ENCODE measurements at places on chromosomes 6 and 20.

DNA sequence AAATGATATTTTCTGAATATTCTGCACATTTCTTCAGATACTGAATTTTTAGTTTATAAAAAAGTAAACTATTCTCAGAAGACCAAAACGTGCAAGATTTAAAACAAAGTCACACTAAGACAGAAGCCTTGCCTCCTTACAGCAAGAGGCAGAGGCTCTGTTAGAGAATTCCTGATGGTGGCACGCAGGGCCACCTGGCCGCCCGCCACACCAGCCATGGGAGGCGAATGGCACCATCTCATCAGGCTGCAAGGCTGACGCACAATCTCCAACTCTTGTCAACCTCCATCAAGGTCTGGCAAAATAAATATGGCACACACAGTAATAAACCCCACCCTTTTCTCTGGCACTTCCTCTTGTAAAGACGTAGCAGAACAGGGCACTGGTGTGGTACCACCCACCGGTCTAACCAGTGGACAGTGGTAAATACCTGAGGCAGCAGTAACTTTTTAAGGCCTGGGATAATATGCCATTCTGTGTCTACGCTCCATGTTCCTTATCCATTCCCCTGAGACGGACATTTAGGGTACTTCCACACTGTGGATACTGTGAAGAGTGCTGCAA, 111.4 kb downstream of the WDR27 start:
- DNase-seq = no peak

DNA sequence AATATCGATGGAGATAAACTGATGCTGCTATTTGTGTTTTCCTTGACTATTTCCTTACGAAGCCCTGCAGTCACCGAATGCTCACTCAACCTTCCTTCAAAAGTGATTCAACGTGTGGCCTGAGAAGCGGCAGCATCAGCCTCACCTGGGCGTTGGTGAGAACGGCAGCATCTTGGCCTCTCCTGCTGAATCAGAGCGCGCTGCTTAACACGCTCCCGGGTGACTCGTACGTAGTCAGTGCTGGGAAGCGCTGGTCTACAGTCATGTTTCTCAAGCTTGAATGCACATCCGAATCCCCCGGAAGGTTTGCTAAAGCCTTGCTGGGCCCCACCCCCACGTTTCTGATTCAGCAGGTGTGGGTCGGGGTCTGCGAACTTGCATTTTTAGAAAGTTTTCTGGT, 214.1 kb upstream of the RREB1 start:
- DNase-seq = no peak

DNA sequence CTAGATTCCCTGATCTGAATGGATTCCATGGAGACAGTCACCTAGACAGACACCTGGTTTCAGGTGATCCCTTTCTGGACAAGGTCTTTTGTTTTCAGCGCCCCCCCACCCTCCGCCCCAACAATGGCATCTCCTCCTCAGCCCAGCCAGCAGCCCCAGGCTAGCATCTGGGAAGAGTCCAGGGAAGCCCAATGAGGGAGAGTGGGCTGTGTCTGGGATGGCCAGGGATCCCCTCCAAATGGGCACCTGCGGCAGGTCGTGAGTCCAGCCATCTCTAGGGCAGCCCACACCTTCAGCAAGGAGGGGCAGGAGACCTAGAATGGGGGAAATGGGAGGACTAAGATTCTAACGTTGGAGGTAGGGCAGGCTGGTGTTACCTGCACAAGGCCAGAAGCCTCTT, 1.2 kb upstream of the SLC24A3 start:
- DNase-seq = no peak

DNA sequence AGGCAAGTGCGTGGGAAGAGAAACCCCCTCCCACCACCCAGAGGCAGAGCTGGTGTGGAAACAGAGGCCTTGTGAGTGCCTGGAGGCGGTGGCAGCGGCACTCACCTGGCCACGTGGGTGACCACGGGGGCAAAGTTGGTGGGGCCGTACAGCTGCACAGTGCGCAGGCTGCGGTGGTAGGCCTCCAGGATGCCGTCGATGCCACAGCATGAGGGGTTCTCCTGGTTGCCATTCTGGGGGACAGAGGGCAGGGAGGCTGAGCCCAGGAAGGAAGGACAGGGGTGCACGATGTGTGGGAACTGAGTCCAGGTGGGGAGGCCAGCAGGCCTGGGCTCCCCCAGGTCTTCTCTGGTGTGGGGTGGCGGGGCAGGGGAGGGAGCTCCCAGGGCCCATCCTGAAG, 47.7 kb downstream of the RAB44 start:
- DNase-seq = no peak

- peak; percentile 8 for DNase-seq
These were observed 31.1 kb downstream of the NTSR1 start for GRCh38 chr20:62739581-62740285.

DNA sequence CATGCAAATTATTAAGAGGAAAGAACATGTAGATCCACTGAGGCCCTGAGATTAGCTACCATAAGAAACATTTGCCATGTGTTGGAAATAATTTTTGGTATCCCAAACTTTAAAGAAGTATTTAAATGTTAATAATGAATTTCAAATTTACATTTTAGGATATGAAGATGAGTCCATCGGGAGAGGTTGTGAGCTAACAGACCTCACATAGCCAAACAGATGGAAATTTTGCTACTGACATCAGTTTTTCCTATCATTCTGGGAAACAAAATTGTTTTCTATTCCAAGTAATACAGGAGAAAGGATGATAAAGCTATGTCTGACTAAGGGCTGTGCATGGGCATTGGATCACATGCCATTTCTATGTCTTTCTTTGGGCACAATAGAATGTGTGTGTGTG, 809.6 kb downstream of the TENT5A start:
- DNase-seq = no peak

DNA sequence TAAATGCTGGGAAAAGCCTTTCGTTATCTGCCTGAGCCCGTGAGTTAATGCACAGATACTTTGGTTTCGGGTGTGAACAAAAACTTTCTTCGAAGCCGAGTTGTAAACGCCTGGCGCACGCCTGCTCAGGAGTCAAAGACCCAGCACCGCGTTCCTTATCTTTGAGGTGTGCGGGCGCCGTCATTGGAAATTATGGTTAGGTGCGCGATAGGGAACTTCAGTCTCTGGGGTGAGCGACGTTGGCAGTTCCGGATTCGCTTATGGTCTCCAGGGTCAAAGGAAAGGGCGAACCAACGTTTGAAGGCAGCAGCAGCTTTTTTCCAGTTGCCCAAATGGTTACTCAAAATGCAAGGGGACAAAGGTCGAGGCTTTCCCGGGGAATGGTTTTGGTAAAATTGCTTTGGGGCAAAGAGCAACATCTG, 853 bp downstream of the SLC22A3 start:
- no peak for DNase-seq

DNA sequence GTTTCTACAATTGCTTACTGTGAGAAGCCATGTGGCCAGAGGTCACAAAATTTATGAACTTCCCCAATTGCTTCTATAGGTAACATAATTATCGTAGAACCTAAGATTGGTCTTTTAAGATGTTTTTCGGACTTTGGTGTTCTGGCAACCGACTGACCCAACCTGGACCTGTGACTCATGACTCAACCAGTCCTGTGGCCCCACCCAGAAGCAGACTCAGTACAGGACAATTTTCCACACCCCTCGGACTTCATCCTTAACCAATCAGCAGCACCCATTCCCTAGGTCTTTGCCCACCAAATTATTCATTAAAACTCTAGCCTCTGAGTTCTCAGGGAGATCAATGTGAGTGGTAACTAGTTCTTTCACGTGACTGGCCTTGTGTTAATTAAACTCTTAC, 26.4 kb upstream of the AKAP12 start:
- no peak for DNase-seq

DNA sequence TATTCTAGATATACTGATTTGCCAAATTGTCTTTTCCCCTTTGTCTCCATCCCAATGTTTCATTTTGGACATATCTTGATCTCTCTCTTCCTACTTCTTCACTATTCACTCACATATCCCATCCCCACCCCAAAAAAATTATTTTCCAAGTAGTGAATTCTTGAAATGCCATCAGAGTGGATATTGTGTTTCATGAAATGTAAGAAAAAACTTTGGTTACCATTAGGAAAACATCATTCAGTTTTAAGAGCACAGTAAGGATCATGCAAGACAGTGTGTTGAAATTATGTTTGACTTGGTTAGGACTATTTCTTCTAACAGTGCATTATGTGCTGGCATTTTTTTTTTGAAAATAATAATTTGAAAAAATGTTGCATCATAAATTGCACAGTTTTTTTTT, 5.7 kb downstream of the RSPO3 start:
- no peak for DNase-seq

DNA sequence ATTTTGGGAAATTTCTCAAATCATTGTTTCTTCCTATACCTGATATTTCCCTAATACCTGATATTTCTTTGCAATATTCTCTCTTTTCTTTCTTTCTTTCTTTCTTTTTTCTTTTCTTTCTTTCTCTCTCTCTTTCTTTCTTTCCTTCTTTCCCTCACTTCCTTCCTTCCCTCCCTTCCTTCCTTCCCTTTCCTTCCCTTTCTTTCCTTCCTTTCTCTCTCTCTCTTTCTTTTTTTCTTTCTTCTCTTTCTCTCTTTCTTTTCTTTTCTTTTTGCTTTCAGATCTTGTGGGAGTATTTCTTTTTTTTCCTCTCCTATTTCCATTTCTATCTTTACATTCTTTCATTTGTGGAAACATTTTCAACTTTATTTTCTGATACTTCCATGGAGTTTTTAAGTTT, 76.1 kb upstream of the ANKEF1 start:
- no peak for DNase-seq

- DNase-seq = no peak
These were observed 279.1 kb downstream of the PRL start for GRCh38 chr6:22017766-22018165.

DNA sequence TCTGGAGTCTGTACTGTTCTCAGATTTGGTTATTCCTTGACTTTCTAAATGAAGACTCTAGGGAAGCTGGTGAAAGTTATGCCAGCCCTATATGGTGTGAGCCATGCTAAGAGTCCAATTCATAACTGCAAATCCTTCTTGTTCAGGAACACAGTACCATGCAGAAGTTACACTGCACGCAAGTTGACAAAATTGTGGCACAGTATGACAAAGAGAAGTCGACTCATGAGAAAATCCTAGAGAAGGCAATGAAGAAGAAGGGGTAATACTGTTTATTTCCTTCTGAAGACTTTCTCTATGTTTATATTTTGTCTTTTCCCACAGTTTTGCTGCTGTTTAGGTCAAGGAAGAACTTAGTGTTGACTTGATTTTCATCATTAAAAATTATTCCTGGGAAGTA, 61.2 kb upstream of the LAMP5 start:
- no peak for DNase-seq

- no peak for DNase-seq
These were observed 553.2 kb downstream of the CD83 start for GRCh38 chr6:14670806-14671205.

DNA sequence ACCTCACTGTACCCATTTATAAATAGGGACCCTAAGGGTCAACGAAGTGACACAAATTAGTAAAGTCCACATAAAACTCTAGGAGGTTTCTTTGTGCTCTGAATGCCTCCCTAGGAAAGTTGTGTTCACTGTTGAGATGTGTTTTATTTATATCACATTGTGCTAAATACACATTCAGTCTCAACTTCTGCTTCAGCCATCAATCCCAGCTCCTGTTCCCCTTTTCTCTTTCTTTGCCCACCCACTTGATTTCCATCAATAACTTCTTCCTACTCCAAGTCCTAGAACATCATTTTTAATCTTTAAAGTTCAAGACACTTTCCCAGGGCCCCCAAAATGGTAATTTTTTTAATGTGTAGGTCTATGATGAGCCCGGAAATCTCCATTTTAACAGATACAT, 208.3 kb upstream of the RAB32 start:
- no peak for DNase-seq
